ENCODE measurements at places on chromosomes 4 and X. TPM values are rescaled to one million over a fixed set of nuclear protein-coding genes. Genes with fewer than 3 reads are reported as not detected.

The UGT2B11 gene
- not detected for total RNA-seq

The SASH3 gene
- 12.7 TPM for total RNA-seq

The CHST7 gene
- 5.2 TPM for total RNA-seq

The ADGRG4 gene
- total RNA-seq, result 0.32 TPM

The TMEM31 gene
- total RNA-seq, result not detected
